ENCODE measurements at places on chromosomes 5 and 9.
A peak's percentile ranks its signal among the peaks of the same experiment; 100 is the strongest.

- no peak for DNase-seq
Measured at GRCh38 chr5:173772384-173773059, 115.6 kb upstream of the CPEB4 start.

DNA sequence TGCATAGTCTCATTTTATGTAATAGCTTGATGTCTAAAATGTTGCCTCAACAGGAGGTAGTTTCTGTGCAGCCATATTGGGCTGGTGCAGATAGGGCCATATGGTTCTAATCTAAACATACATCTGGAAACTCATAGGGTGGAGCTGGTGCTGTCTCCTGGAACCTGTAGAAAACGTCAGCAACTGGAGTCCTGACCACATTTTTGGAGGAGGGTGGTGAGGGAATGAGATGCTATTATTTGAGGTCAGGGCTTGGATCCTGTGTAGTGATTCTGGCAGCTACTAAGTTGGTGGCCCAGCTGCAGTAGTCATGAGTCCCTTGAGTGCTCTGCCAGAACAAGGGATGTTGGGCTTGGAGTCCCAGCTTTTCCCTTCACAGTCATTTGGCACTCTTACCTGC is 14.1 kb downstream of the MAN2A1 start:
- no peak for DNase-seq

- no peak for DNase-seq
Measured at GRCh38 chr5:79582186-79582585, 30.1 kb upstream of the TENT2 start.

DNA sequence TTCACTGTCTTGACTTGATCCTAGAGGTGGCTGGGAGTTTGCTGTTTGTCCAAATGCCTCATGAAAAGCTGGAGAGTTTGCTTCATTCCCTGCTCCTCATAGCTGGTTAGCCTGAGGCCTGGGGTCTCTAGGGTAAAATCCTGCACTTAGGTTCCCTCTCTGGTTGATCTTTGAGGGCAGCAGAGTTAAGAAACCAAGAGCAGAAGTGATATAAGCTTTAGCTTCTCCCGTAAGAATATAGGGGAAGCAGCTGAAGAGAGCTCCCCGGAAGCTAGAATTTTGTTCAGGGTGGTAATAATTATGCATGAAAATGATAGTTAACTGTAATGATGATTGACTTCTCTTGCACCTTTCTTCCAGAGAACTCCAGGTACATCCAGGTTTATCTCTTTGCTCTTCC is 1.4 kb downstream of the FAM53C start:
- no peak for DNase-seq

GRCh38 chr9:32968101-32969011 is 33.1 kb downstream of the APTX start:
- DNase-seq, result peak; percentile 44

DNA sequence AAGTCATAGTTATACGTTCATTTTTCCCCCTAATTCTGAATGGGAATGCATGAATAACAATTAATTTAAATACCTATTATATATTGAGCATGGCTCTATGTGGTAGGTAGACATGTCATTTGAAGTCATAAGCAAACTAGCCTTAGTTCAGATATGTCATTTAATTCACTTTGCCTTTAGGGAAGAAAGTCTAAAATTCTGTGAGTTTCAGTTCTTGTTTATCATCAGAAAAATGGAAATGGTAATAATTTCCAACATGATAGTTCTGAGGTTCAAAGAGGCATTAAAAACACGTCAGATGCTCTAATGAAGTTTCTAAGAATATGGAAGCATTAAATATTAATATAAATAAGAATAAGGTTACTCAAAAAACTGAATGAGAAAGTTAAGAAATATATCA is 13.1 kb upstream of the ANXA1 start:
- no peak for DNase-seq

Data from effector CD8-positive, alpha-beta T cell (primary cell).